Frontal cortex (tissue), 4 donors: ENCODE measurements at places on chromosomes 11 and 22. TPM values are rescaled to one million over a fixed set of nuclear protein-coding genes. Genes with fewer than 3 reads are reported as not detected.

The EI24 gene
- total RNA-seq: 115 TPM

The CHEK1 gene
- 13.5 TPM for total RNA-seq

The KIAA1671 gene
- total RNA-seq: 4.1 TPM

The A4GALT gene
- 0.41 TPM for total RNA-seq

The C11orf86 gene
- not detected for total RNA-seq

The MOV10L1 gene
- total RNA-seq: 3.3 TPM

The PANX2 gene
- total RNA-seq: 2.0 TPM

The TMEM132A gene
- 131 TPM for total RNA-seq
